Right atrium auricular region (tissue), 2 donors: ENCODE measurements at places on chromosomes 16 and 17.

- peak; percentile 83 for DNase-seq
These were observed 17.4 kb upstream of the MTSS2 start for GRCh38 chr16:70703041-70703834.

DNA sequence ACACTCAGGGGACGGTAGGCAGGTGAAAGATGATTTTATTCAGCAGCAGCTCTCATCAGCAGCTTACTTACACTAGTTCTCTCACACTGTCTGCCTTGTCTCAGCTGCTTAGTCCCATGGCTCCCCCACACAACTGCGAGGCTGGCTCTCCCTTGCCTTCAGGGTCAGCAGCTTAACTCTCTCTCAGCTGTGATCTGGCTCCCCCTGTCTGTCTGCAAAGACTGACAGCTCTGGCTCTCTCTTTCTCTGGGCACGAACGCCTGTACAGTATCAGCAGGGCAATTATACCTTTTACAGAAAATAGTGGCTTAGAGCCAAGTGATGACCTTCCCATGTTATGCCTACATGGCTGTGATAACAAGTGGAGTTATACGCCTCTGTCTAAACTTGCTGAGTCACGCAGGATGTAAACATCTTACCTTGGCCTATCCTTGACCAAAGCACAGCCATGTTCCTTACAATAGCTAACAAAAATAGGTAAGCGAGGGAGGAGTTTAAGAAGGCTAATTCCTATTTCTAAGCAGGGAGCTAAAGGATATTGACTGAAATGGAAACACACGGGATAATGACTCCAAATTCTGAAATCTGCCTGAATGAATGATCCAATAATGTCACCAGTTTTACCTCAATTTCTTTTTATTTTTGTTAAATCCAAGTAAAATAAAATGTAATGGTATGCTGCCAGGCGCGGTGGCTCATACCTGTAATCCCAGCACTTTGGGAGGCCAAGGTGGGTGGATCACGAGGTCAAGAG lies 1.1 kb upstream of the NDUFAB1 start:
- DNase-seq = no peak

DNA sequence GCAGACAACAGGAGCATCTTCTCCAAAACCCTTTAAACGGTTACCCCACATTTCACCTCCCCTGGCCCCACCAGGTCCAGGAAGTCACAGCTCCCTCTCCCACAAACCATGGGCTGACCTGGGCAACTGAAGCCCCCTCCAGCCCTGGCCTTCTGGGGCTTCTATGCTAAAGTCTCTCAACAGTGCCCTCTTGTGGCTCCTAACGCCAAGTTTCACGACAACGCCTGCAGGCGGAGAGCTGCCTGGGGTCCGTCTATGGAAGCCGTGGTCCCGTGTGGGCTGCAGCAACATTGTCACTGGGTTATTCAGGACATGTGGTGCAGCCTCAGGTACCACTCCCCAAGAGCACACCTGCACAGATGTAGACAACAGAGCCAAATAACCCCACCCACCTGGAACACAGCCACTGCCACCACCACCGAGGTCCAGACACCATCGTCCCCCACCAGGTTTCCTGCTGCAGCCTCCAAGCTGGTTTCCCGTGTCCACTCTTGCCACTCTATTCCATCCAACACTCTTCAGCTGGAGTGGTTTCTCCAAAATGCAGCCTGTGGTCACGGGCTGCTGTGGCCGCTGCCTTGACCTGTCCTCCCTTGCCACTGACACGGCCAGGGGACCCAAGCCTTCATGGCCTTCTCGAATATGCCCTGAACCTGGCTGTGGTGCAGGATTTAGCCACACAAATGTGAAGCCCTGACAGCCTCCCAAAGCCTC lies 19.1 kb downstream of the C16orf95 start:
- no peak for DNase-seq

- no peak for DNase-seq
These were observed 158.5 kb downstream of the RPTOR start for GRCh38 chr17:80703142-80703478.

DNA sequence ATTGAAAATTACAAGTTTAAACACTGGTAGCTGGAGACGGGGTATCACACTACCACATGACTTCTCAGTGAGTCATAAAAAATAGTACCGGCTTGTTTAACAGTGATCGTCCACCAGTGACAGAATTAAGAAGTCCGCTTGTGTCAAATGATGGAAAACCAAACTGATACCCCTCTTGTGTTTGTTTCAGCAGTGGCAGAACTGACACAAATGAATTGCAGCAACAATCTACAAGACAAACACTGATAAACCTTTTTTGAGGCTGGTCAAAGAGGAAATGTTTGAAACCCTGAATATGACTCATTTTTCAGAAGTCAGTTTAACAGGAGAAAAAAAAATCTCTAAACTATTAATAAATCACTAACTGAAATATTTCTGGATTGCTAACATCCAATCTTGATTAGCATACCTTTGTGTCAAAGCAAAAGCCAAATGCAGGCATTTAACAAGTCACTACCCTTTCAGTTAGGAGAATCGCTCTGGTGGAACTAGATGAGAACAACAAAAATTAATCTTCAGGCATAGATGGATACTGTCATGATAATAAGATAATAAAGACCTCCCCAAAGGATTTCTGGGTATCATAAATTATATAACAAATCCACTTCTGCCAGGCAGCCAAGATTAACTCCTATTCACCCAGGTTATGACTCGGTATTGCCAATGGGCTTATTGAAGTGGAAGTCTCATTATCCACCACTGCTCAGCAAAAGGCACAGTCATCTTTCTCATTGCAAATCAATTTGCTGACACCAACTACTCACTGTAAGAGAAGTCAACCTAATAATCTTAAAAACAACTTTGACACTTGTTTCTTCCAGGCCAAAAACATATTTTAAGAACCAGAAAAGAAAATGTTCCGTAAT lies 20.8 kb downstream of the DCUN1D3 start:
- no peak for DNase-seq

DNA sequence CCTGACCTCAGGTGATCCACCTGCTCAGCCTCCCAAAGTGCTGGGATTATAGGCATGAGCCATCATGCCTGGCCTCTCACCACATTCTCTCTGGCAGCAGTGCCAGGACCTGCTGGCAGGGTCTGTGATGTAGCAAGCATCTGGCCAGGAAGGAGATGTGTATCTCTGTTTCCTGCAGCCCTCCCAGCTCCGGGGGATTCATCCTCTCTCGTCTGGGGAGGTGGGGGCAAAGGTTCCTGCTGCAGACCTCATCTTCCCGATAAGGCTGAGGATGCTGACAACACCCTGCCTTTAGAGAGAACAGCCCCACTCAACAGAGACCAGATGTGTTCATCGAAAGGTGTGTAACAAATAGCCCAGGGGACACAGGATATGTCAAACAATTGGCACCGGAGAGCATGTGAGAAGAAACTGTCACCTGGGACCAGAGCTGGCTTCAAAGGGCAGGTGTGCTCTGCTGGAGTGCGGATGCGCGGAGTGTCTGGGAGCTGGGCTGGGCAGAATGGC lies 54.8 kb upstream of the SEC14L1 start:
- no peak for DNase-seq

- DNase-seq = no peak
These were observed 331.8 kb upstream of the XYLT1 start for GRCh38 chr16:17802571-17802970.

DNA sequence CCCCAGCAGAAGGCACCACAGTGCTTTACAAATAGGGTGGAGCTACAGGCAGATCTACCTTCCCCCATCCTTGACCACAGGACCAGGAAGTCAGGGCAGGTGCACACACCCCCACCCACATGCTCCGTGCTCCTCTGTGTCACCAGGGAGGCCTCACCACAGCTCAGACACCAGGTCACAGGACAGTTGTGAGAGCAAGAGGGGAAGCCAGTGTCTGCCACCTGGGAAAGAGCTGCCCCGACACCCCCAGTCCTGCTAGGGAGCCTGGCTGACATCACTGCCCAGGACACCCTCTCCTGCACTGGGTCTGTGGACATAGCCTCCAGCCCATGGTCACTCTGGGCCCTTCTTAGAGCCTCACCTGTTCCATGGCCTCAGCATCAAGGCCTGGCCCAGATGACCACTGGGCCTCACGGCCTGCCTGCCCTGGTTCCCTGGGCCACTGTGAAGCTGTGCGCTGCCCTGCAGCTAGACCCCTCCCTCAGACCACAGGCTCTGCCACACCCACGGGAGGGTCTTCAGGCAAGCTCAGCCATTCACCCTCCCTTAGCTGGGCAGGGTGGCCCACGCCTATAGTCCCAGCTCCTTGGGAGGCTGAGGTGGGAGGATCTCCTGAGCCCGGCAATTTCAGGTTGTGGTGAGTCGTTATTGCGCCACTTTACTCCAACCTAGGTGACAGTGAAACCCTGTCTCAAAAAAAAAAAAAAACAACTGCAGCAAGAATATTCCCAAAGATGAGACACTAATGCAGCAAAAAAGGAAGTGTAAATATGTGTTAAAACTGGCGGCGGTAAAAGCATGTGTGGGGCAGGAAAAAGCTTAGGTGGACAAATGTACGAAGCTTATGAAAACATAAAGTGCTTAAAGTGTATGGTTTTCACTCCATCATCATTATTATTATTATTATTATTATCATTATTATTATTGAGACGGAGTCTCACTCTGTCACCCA lies 14.2 kb downstream of the POLR3K start:
- DNase-seq = no peak

DNA sequence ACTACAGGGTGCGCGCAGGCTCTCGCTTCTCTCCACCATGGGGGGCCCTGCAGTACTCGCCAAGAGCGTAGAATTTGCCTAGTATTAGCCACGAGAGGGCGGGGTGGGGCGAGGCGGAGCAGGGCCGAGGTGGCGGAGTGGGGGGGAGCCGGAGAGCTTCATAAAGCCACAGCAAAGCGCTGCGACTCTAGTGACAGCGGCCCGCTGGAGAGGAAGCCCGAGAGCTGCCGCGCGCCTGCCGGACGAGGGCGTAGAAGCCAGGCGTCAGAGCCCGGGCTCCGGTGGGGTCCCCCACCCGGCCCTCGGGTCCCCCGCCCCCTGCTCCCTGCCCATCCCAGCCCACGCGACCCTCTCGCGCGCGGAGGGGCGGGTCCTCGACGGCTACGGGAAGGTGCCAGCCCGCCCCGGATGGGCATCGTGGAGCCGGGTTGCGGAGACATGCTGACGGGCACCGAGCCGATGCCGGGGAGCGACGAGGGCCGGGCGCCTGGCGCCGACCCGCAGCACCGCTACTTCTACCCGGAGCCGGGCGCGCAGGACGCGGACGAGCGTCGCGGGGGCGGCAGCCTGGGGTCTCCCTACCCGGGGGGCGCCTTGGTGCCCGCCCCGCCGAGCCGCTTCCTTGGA lies at the start of gene TBX21:
Gene TBX21 (plus strand): TSS at position 190 of the 627 bp plus-strand sequence. CDS start 219 bp downstream, at position 409.
- DNase-seq = no peak

DNA sequence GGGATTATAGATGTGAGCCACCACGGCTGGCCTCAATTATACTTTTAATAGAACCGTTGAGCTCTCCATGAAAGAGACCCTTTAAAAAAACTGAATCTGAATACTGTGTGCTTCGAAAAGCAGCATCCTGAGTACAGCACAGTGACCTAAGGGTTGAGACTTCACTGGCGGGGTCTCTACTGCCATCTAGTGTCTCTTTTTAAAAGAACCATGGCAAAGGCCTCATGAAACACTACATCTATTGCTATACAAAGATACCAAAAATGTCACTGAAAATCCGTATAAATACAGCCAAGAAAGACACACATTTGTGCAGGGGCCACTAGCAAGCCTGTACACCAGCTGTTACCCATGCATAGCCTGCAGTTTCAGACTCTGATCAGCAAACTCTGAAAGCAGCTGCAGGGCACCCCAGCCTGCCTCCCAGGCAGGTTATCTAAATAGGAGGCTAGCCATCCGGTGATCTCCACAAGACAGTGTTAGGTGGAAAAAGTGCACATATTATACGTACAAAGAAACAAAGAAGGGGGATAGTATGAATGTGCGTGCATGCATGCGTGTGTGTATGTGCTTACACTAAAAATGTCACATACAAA lies 35.3 kb downstream of the NPLOC4 start:
- DNase-seq = no peak

- no peak for DNase-seq
These were observed 17.5 kb downstream of the HDAC5 start for GRCh38 chr17:44105941-44106340.

DNA sequence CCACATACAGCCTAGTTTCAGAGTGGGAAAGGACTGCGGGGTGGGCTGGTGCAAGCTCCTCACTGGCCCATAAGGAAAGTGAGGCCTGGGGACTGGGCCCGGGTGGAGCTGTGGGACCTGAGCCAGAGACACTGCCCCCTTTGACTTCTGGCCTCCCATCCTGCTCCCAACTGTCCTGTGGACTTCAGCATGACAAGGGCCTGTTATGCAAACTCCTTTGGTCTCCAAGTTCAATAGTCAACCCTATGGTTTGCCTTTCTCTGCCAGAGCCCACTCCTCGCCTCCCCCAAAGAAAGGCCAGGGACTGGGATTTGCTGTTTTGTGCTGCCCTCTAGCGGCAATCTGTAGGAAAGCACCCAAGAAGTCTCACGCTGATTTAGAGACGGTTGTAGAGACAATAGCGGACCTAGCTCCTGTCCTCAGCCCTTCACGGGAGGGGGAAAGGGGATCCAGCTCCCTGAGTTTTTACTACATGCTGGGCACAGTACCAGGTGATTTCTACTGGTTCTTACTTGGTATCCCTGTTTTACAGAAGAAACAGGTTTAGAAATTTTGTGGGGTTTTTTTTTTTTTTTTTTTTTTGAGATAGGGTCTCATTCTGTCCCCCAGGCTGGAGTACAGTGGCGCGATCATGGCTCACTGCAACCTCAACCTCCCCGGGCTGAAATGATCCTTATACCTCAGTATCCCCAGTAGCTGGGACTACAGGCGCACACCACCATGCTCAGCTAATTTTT lies 1.2 kb upstream of the TLCD3B start:
- DNase-seq = peak; percentile 65

DNA sequence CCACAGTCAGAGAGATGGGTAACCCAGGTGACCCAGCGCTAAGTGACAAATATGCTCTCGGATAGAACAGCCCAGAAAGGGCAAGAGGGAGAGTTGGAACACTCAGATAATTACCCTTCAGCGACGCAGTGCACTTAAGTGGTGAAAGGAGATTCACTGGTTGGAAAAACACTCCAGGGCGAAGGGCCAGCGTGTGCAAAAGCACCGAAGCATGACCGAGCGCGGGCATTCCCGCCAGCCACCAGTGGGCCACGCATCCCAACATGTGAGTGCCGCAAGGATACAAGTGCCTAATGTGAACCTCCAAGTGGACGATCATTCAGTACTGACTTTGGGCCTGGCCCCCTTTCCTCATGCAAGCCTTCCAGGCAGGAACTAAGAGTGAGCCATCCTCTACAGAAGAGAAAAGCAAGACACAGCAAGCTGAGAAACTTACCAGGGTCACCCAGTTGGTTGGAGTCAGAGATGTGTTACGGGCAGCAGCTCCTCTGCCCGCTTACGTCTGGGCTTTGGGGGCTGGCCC lies 258.4 kb downstream of the C16orf95 start:
- DNase-seq = no peak

GRCh38 chr16:66542396-66542795 lies 7.5 kb downstream of the TK2 start:
- DNase-seq = no peak

- no peak for DNase-seq
These were observed 258.2 kb downstream of the XYLT1 start for GRCh38 chr16:17212606-17213005.
